A549 treated with ZK216348 at 1 μM for 4 hours (cell line): ENCODE measurements at places on chromosomes 3 and 15. TPM values are rescaled to one million over a fixed set of nuclear protein-coding genes. Genes with fewer than 3 reads are reported as not detected.

CCR1 gene
- total RNA-seq = not detected in 5 replicates

TGM5 gene
- not detected in 5 replicates for total RNA-seq

VWA5B2 gene
- 0.29 to 0.46 TPM (median 0.38 TPM) in 5 replicates for total RNA-seq

LRRC2 gene
- total RNA-seq = not detected in 5 replicates

OXTR gene
- total RNA-seq = 8.7 to 11.7 TPM (median 10.3 TPM) in 5 replicates

HAPLN3 gene
- total RNA-seq = 14.7 to 33.6 TPM (median 27.3 TPM) in 5 replicates

FAM174B gene
- 4.8 to 8.2 TPM (median 7.0 TPM) in 5 replicates for total RNA-seq

PLA2G4D gene
- total RNA-seq = not detected in 5 replicates

SMAD6 gene
- total RNA-seq = 15.1 to 29.1 TPM (median 25.0 TPM) in 5 replicates

USP19 gene
- 10.8 to 25.5 TPM (median 24.1 TPM) in 5 replicates for total RNA-seq

HTR3E gene
- not detected in 5 replicates for total RNA-seq
